Stimulated activated CD8-positive, alpha-beta memory T cell treated with anti-CD3 and anti-CD28 coated beads, Interleukin-4, amount 100 ng/mL, for 48 hours (primary cell): ENCODE measurements at places on chromosomes 12 and 14.
A peak's percentile ranks its signal among the peaks of the same experiment; 100 is the strongest.

- DNase-seq: peak; percentile 76
Observed at GRCh38 chr14:23379366-23380196, 2.7 kb downstream of the CMTM5 start.

GRCh38 chr12:116700066-116700465 is 37.8 kb downstream of the SPRING1 start:
- DNase-seq: no peak

DNA sequence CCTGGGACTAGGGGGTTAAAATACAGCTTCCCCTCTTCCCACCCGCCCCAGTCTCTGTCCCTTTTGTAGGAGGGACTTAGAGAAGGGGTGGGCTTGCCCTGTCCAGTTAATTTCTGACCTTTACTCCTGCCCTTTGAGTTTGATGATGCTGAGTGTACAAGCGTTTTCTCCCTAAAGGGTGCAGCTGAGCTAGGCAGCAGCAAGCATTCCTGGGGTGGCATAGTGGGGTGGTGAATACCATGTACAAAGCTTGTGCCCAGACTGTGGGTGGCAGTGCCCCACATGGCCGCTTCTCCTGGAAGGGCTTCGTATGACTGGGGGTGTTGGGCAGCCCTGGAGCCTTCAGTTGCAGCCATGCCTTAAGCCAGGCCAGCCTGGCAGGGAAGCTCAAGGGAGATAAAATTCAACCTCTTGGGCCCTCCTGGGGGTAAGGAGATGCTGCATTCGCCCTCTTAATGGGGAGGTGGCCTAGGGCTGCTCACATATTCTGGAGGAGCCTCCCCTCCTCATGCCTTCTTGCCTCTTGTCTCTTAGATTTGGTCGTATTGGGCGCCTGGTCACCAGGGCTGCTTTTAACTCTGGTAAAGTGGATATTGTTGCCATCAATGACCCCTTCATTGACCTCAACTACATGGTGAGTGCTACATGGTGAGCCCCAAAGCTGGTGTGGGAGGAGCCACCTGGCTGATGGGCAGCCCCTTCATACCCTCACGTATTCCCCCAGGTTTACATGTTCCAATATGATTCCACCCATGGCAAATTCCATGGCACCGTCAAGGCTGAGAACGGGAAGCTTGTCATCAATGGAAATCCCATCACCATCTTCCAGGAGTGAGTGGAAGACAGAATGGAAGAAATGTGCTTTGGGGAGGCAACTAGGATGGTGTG is 1.9 kb downstream of the GAPDH start:
- DNase-seq: peak; percentile 39

DNA sequence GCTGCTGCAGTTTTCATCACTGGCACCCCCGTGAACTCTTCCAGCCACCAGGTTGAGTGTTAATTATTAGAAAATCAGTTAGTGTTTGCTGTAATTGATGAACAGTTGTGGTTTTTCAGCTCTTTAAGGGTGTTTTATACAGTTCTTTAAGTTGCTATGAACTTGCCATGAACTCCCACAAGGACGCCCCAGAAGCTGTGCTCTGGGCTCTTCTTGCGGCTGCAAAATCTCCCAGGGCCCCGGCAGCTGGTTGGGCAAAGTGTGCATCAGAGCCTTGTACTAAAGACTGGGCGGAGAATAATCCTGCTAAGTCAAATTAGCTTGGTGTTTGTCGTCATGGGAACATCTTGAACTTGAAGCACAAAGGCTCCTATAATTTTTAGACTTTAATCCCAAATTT is 82.2 kb downstream of the EML1 start:
- no peak for DNase-seq

DNA sequence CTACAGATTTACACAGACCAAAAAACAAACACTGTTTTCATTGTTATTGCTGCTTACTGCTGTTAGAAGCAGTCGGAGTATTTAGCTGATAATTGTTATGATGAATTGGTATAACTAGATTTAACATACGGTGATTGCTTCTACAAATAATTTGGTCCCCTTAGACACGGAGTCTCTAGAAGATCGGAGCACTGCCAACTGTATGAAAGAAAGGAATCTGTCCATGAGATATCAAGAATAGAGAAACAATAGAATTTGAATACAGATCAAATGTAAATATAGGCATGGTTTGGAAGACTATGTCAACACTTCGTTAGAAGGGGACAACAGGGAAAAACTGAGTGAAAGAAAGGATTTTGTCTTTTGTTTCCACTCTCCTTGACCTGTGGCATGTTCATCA is 110.9 kb downstream of the PPP2R5E start:
- no peak for DNase-seq

GRCh38 chr14:96256407-96256806 is 397 bp downstream of the BDKRB1 start:
- DNase-seq: no peak

- no peak for DNase-seq
Observed at GRCh38 chr14:88384718-88385117, 739 bp upstream of the SPATA7 start.

DNA sequence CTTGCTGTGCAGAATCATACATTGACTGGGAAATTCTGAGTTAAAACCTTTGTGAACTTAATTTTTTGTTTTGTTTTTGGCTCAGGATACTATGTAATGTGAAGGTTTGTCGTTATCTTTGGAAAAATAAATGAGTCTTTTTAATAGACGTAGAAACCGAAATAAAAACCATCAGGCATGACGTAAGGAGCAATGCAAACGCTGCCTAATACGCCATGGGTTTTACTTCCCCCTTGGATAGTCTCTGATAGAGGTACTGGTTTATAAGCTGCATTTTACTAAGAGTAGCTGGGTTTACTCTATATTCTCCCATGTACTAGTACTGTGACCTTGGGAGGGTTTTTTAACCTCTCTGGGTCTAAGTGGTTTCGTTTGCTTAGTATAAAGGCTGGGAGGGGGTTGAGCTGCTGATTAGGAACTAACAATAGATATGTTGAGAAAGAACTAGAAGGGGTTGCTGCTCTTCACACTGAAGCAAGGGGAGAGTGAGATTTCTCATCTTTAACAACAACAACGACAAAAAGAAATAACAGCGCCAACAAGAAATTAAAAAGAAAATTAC is 66.8 kb upstream of the SLCO1C1 start:
- DNase-seq: no peak

DNA sequence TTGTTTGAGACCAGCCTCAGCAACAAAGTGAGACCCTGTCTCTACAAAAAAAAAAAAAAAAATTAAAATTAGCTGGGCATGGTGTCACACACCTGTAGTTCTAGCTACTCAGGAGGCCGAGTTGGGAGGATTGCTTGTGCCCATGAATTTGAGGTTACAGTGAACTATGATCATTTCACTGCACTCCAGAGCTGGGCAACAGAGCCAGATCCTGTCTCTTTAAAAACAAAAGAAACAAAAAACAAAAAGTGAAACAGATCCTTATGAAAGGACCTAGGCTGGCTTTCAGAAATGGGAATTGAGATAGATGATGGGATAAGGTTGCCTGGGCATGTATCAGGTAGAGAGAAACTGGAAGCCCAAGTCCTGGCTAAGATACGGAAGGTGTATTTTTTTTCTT is 13.9 kb downstream of the ACTR6 start:
- no peak for DNase-seq
